SK-N-SH (cell line): ENCODE measurements at places on chromosomes 13 and 19. TPM values are rescaled to one million over a fixed set of nuclear protein-coding genes. Genes with fewer than 3 reads are reported as not detected.

SIGLEC8 gene
- polyA plus RNA-seq, result not detected in 2 replicates

BCKDHA gene
- polyA plus RNA-seq, result 16.3 and 30.9 TPM in 2 replicates

SEMA6B gene
- polyA plus RNA-seq, result 2.0 and 3.7 TPM in 2 replicates

DNA sequence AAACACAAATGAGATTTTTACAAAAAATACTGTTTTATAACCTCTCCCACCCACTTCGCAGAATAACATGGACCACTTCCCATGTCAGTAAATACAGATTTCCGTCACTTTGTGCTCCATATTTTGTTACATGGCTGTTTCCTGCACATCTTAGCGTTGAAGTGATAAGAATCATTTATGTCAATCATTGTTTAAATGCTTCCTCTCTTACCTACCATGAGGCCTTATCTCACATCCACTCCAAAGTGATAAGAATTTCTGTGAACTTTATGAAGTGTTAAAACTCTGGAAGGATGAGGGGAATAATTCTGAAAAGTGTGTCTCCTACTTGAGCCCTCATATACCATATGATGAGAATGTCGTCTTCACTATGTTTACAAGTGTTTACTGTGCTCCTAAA is 36.6 kb upstream of the IL17D start:
- peaks cover 5% of the 10 kb centered on the region for H3K36me3 ChIP-seq
- H3K4me1 ChIP-seq, result no peaks in the 10 kb centered on the region
- DNase-seq, result no peak
- H3K4me3 ChIP-seq, result no peak overlapping the region
- no peak overlapping the region for H3K27ac ChIP-seq

GRCh38 chr13:49214917-49215376 is 5.2 kb upstream of the MLNR start:
- H3K4me1 ChIP-seq, result no peaks in the 10 kb centered on the region; the same call in 1 of the 2 replicates
- no peak overlapping the region for H3K4me3 ChIP-seq
- no peak overlapping the region for H3K27ac ChIP-seq

ATP8A2 gene
- 0.02 and 0.03 TPM in 2 replicates for polyA plus RNA-seq

CCDC122 gene
- polyA plus RNA-seq, result 1.0 and 1.4 TPM in 2 replicates
